NCI-H1694 (cell line): ENCODE measurements at places on chromosomes 3 and 15.

DNA sequence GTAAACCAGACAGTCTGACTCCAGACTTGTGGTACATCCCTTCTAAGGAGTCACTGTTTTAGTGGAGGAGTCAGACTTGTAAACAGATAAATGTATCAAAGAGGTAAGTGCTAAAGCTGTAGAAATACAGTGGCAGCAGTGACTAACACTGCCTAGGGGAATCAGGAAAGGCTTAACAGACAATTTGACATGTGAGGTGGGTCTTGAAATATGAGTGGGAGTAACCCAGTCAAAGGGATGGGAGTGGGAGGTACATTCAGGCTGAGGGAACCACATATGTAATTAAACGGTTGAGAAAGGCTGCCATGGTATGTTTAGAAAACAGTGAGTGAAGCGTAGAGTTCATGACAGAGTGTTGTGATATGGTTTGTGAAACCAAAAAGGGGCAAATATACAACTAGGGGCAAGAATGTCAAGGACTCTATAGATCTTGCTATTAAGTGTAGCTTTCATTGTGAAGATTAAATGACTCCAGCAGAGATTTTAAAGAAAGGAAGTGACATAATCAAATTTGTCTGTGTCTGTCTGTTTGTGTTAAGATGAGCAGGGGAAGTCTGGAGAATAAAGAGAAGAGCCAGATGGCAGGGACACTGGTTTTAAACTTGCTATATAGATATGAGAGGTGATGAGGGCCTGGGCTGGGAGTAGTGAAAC is 11.2 kb upstream of the ALCAM start:
- DNase-seq: no peak

GRCh38 chr3:64267721-64268604 is 42.7 kb upstream of the PRICKLE2 start:
- DNase-seq: no peak

- DNase-seq: no peak
These were observed 91.7 kb downstream of the NR1I2 start for GRCh38 chr3:119873646-119874045.

GRCh38 chr3:114994554-114995341 is 152.3 kb downstream of the ZBTB20 start:
- no peak for DNase-seq

DNA sequence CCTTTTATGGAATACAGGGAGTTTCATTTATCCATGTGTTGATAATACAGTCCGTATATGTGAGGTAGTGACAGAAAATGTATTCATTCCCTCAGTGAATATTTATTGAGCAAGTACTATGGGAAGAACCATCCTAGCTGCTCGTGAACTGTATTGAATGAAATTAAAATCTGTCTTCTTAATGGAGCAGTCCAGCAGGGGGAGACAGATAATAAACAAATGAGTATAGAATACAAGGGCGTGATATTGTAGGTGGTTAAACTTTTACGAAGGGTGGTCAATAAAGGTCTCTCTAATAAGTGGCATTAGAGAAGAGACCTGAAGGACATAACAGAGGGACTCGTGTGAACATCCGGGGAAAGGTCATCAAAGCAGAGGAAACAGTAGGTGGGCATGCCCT is 62.7 kb upstream of the OSTN start:
- no peak for DNase-seq

- DNase-seq: no peak
These were observed 795.6 kb upstream of the CFAP20DC start for GRCh38 chr3:59845386-59845785.

GRCh38 chr3:175421902-175422301 is 562.8 kb downstream of the NAALADL2 start:
- no peak for DNase-seq

- no peak for DNase-seq
These were observed 28.0 kb downstream of the MB21D2 start for GRCh38 chr3:192889679-192890078.

- peak; percentile 4 for DNase-seq
These were observed 38.2 kb upstream of the FAM174B start for GRCh38 chr15:92693691-92694331.

DNA sequence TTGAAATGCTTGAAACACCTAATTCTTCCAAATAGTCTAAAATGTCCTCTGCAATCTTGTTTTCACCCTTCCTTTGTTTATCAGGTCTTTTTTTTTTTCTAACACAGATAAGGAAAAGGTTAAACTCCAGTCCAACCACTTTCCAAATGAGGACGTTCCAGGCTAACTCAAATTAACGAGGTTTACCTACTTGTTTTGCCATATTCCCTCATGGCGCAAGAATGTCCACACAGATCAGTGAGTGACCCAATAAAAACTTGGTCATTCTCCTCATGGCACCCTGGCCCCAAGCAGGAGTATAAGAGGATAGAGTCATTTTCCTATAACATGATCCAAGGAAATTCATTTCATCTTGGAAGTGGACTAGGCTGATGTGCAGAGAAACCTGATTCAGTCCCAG is 6.6 kb upstream of the LIPC start:
- DNase-seq: no peak

DNA sequence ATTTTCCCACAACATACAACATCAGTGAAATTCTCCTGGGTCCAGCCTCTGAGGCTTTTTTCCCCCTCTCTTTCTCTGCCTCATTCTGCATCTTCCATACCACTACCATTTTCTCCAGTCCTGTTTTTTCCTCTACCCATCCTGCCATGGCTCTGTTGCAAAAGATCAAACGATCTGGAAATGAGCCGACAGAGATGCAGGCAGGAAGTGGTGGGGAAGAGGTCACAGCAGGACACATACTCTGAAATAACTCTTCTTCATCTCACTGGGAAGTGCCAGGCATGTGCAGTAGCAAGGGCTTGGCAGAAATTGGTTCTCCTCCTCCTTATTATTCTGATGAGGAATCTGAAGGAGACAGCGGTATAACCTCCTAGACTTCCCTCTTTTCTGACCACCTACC is 114.3 kb downstream of the CORO2B start:
- no peak for DNase-seq

DNA sequence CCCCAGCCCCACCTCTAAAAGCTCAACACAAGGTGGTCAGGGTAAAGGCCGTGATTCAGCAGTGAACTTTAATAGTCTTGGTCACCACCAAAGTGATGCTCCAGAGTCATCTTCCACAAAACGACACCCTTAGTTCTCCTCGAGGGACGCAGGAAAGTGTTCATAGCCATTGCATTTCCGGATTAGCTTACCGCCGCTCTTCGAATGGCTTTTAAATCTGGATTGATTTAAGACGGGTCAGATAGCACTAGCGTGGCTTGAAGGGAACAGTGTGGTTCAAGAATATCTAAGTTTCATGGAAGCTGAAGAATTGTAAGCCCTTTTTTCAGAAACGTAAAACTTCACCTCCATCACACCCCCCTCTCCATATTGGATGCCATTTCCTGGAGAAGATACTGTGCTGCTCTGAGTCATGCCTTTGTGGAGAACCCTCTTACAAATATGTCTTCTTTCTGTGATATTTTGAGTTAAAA is 829 bp downstream of the RNF7 start:
- peak; percentile 6 for DNase-seq

- no peak for DNase-seq
These were observed 339.0 kb downstream of the GABRB3 start for GRCh38 chr15:26433818-26434217.

DNA sequence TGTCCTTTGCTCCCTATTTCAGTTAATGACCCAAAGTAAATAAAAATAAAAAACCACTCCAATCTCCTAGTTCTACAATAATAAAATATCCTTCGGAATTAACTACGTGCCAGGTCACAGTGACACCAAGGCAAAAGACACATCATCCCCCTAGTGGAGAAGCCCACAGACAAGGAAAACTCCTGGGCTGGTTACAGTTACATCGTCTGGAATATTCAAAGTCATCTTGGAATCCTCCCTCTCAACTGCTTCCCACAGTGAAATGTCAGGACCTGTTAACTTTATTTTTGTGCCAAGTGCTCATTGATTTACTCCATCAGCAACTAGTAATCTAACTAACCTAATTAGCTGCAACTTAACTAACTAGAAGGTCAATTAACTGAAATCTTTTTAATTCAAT is 349.3 kb downstream of the MAGI1 start:
- no peak for DNase-seq

DNA sequence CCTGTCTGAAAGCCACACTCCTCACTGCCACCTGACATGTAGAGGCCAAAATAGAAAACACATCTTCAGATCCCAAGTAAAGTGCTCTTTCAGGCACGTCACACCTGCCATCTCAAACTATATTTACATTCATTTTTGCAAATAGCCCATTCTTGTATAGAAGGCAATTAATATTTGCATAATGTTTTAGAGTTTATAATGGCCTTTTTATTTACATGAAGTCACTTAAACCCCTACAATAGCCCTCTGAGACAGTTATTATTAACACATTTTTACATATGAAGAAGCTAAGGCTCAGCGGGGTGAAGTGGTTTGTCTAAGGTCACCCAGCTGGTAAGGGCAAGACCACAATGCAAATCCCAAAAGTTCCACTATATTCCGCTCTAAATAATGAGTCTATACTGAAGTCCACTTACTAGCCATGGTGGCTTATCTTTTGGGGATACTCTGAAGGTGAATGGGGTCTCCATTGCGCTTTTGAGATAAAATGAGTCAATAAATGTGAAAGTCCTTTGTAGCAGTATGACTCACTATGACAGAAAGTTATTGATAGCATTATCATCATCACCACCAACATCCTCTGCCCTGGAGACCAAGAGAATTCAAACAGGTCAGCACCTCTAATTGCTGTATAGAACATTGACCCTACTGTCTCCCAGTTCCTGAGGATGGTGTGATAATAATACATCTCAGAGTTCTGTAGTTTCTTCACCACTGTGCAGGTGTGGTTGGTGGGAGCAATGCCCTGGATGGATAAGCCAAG is 155.9 kb upstream of the BCL6 start:
- DNase-seq: no peak

DNA sequence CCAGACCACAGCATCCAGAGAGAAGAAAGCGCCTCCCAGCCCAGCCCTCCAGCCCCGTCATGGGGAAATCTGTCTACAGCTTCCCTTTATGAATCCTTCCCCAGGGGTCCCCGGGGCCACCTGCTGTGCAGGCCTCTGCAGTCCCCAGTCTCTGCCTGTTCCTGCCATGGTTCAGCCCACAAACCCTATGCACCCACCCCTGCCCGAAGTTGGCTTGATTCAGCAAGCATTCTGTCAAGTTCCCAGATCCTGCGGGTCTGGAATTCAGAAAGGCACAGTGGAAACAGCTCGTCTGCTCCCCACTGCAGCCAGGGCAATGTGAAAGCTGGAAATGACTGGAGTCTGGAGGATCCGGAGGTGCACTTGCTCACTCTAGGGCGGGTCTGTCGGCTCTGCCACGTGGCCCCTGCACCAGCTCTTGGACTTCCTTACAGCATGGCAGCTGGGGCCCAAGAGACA is 2.9 kb upstream of the OCA2 start:
- no peak for DNase-seq

- DNase-seq: no peak
These were observed 15.0 kb downstream of the LRRK1 start for GRCh38 chr15:100934166-100934565.

DNA sequence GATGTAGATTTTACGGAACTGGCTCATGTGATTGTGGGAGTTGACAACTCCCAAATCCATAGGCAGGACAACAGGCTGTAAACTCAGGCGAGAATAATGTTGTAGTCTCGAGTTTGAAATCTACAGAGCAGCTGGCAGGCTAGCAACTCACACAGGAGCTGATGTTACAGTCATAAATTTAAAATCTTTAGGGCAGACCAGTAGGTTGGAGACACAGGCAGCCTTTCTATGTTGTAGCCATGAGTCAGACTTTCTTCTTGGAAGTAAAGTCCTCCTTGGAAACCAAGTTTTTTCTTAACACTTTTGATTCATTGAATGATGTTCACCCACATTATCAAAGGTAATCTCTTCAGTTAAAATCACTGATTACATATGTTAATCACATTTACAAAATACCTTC is 89.1 kb upstream of the ALCAM start:
- no peak for DNase-seq

GRCh38 chr3:37216597-37217097 is 42.3 kb upstream of the LRRFIP2 start:
- DNase-seq: no peak

GRCh38 chr15:42863572-42864239 is 56.9 kb downstream of the TTBK2 start:
- DNase-seq: no peak

GRCh38 chr3:135172191-135172869 is 377.3 kb downstream of the EPHB1 start:
- no peak for DNase-seq

- DNase-seq: no peak
These were observed 62.7 kb downstream of the B3GNT5 start for GRCh38 chr3:183315739-183316138.

- DNase-seq: no peak
These were observed 225.9 kb upstream of the C2CD4B start for GRCh38 chr15:62390791-62391640.

- no peak for DNase-seq
These were observed 229.4 kb upstream of the CTNNB1 start for GRCh38 chr3:40969756-40970466.

- DNase-seq: no peak
These were observed 26.8 kb downstream of the KAT2B start for GRCh38 chr3:20066850-20067617.

DNA sequence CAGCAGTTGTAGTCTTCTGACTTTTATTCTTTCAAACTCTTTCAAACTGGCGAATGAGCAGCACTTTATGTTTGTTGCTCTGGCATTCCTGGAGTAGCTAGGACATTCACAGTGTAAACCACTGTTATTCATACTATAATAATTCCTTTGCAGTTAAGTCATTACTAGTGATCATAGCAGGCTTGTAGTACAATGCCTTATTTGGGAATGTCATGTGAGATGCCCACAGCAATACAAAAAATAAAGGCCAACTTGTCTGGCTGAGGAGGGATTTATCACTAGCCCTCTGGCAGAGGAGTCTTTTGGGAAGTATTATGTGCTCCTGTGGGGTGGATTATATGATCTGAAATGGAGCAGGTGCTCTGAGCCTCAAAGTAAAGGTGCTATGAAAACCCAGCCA is 197.2 kb downstream of the VGLL3 start:
- DNase-seq: no peak

GRCh38 chr3:8756671-8757070 is 12.7 kb downstream of the OXTR start:
- no peak for DNase-seq

GRCh38 chr3:59131016-59131766 is 81.4 kb upstream of the CFAP20DC start:
- no peak for DNase-seq

DNA sequence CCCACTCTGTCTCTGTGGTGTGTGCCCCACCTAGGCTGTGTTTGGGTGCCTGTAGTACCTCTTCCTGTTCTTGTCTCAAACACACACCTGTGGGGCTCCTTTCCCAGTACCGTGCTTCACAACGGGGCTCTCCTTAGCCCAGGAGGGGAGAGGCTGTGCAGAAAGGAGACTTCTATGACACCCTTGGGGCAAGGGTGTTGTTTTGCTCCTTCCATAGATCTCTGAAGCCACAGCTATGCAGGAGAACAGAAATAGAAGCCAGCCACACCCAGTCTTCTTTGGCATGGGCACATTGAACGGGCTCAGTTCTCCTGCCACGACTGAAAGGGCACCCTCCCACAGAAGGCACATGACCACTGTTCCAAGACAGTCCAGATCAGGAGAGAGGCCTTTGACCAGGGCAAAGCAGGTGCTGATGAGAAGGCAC is 74.3 kb downstream of the LIPC start:
- no peak for DNase-seq
